ENCODE measurements at places on chromosomes 1 and 21. TPM values are rescaled to one million over a fixed set of nuclear protein-coding genes. Genes with fewer than 3 reads are reported as not detected.

DNA sequence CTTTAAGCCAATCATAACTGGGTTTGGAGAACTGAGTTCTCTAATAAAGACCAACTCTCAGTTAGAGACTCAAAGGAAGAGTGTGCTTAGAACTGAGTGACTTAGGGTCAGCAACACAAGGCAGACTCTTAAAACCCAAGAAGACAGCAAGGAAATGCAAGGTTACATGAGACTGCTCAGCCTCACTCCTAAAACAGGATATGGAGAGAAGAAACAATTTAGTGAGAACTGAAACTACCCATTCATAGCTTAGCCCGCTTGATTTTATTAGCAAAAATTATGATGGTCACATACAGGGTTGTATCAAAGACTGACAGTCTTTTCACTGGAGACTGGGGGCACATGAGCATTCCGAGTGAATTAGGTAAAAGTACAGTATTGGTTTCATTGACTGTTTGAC, 78.9 kb upstream of the DMRTA2 start:
- DNase-seq: no peak

GRCh38 chr1:98662356-98662670, 792 bp downstream of the SNX7 start:
- DNase-seq: no peak

DNA sequence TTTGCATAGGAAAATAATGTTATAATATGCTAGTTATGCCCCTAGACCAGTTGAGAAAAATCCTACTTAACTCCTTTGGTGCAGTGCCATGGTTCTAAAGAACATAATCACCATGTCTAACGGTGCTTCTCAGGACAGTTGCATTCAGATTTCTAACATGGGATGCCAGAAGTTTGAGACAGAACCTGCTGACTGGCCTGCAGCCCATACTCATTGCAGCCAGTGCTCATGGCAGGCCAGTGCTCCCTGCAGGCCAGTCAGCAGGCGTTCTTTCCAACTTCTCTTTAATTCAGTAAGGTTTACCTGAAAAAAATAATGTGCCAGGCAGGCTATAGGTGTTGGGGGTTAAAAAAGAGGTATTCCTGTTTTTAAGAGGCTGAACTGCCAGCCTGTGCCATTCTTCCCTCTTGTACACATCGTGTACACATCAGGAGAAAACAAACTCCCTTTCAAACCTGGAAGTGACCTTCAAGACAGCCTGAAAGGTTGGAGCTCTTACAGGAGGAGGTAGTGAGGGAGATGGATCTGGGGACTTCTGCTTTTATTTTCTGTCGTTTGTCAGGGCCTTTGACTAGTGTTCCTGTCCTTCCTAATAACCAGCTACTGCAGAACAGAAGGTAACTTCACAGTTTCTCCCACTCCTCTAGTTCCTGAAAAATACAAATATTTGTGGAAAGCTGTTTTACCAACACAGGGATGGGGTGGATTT, 146.0 kb upstream of the MAGI3 start:
- no peak for DNase-seq

DNA sequence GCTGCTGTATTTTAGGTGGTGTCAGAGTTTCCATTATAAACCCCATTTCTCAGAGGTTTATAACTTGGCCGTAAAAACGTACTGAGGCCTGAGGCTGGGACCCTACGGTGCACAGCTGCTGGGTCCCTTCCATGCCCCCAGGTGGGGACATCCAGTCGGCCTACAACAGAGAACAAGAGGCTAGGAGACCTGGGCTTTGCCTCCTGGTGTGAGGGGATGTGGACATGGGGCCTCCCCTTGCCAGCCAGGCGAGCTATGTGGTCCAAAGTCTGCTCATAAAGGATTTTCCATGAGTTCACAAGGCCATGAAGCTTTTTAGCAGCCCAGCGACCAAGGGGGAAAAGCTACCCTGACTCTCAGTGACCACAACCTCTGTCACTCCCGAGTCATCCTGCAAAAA, 261.5 kb upstream of the VAMP3 start:
- peak; percentile 0 for DNase-seq

GRCh38 chr21:39180429-39181019, 2.7 kb downstream of the PSMG1 start:
- DNase-seq: no peak

GRCh38 chr1:161216945-161217712, 2.0 kb downstream of the FCER1G start:
- peak; percentile 10 for DNase-seq

- DNase-seq: no peak
Observed at GRCh38 chr1:234619794-234620247, 9.8 kb upstream of the IRF2BP2 start.

DNA sequence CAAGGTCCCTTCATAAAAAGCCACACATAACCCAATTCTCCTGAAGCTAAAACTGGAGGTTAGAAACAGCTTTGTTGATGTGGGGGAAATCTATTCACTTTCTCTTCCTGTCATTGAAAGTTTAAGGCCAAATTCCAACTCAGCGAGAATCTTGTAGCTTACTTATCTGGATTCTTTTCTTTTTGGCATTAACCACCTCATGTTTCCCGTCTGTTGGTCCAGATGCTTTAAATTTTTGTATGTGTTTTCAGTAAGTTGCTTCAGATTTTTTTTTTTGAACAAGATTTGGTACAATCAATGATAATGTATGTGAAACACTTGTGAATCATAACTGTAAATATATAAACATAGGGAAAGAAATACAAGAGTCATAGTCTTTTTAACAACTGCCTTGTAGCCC, 33.7 kb upstream of the NEK7 start:
- no peak for DNase-seq

- DNase-seq: no peak
Observed at GRCh38 chr1:81230983-81231728, 569.6 kb upstream of the ADGRL2 start.

DNA sequence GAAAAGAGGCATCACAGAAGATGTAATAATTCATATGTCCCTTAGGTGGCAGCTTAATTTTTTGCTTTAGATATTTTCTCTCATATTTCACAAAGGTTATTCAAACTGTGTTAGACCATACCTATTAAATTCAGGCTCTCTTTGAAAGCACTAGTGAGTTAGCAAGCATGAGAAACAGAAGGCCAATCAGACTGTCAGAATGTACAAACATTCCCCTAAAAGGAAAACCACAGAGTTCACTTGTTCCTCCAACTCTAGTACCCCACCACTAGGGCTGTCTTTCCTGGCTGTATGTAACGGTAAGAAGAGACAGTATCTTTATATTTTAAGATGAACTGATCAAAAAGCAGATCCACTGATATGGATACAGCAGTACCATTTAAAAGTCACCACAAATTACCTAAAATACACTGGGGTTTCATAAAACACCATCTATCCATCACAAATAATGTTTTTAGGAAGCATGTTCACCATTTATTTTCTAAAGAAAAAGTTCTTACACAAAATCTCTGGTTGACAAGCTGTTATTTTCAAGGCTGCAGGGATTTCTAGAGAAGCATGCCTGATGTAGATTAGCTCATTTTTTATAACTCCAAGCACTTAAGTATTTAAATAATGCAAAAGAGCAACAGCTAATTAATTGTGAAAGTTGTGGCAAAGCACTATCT, 1.8 kb downstream of the ARPC5 start:
- no peak for DNase-seq

GRCh38 chr1:67250051-67250653, 57.5 kb upstream of the IL12RB2 start:
- DNase-seq: no peak

- DNase-seq: peak; percentile 44
Observed at GRCh38 chr1:1082776-1083415, 8.8 kb upstream of the RNF223 start.

Gene OR14K1
- not detected for total RNA-seq

Gene CASP9
- 16.4 TPM for total RNA-seq

Gene ARHGAP30
- 63.7 TPM for total RNA-seq

Gene S100B
- 4.5 TPM for total RNA-seq

Gene MKNK1
- total RNA-seq: 77.6 TPM

Gene STUM
- 0.83 TPM for total RNA-seq

Gene DMBX1
- total RNA-seq: not detected

Gene AQP10
- total RNA-seq: 0.47 TPM

Measured in lower lobe of right lung (tissue), 2 donors.